Tongue (tissue), 3 donors: ENCODE measurements at places on chromosomes 6 and 20. TPM values are rescaled to one million over a fixed set of nuclear protein-coding genes. Genes with fewer than 3 reads are reported as not detected.
A peak's percentile ranks its signal among the peaks of the same experiment; 100 is the strongest.

DNA sequence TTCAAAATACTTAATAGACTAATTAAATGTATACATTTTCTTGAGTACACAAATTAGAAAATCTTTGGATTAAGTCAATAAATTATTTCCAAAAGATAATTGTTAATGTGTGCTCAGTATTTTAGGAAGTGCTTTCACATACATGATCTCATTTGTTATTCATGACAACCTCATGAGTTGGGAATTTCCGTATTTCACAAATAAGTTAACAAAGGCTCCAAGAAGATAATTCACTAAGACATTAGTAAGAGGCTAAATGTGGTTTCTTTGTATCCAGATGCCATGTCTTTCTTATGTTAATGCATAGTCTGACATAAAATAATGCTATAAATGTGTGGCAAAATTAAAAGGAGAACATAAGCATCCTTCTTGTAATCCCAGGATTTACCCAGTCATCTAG, 79.5 kb upstream of the TCF21 start:
- DNase-seq = no peak

The CAPN11 gene
- total RNA-seq = 0.72 TPM

GRCh38 chr20:45826381-45827019, 612 bp downstream of the TNNC2 start:
- DNase-seq = peak; percentile 95

GRCh38 chr6:55937261-55937947, 62.0 kb upstream of the BMP5 start:
- DNase-seq = no peak

DNA sequence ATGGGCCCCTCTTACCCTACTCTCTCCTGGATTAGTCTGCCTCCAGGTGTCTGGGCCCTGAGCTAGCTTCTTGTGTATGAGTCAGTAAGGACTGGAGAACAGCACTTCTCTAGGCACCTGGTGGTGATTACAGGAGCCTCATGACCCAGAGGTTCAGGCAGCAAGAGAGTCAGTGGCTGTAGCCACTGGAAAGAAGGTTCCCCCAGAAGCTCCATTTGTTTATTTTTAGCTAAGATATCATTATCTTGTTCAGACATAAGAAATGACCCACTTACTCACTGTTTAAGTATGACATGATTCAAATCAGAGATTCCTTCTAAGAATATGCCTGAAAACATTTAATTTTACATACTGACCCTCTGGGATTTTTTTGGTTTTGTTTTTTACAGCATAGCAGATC, 23.6 kb upstream of the SLC4A11 start:
- no peak for DNase-seq

GRCh38 chr6:45148278-45148677, 179.9 kb upstream of the RUNX2 start:
- DNase-seq = no peak

DNA sequence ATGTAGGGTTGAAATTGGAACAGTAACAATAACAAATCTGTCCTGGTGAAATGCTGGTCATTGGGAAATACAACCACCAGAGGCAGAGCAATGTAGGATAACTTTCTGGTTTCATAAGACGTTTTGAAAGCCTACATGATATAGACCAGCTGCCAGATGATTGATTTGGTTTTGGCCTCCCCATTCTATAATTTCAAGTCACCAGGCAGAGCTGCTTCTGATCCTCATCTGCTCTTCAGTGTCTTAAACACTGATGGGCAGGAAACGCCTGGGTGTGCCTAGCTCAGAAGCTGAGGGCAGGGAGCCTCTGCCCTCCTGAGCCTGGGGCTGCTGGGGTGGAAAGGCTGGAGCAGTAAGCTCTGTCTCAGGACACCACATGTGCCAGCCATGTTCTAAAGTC, 24.5 kb downstream of the DHX35 start:
- no peak for DNase-seq

GRCh38 chr20:1955217-1955616, 38.6 kb downstream of the PDYN start:
- DNase-seq = no peak

The NNAT gene
- 24.1 TPM for total RNA-seq

DNA sequence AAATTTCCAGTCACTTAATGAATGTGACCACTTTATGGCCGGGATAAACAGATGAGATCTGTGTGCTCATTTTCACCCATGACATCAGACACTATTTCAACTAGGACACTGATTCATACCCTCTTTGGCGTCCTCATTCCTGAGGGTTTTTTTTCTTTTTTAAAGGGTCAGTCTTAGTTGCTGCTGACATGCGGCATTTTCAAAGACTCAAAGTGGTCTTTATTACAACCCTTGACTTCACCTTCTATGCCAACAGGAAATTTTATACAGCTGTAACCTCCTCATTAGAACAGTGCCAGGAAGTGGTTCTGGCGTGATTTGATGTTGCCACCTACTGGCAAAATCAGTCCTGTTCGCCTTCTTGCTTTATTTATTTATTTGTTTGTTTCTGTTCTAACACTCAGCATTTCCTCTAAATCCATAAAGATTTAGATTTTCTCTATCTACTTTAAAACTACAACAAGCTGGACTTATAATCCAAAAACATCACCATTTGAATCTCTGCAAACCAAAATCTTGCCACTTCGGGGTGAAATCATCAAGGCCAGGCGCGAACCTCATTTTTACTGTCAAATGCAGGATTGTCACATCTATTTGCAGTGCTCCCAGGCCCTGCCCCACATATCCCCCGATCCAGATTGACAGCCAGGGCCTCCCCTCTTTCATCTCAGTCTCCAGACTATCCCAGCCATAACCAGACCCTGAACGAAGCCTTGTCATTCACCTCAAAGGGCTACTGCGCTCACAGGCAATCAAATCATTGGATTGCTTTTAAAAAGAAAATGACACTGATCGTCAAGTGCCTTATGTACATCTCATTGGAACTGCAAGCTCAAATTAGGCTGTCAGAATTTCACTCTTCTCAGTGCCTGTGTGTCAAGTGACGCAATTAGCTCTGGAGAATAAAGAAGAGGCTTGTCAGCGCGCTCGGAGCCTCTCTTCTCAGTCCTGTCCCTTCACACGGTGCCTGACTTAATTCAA, 77.5 kb downstream of the C6orf118 start:
- DNase-seq = peak; percentile 85

- peak; percentile 25 for DNase-seq
Measured at GRCh38 chr6:154301839-154302752, 54.5 kb downstream of the IPCEF1 start.

- DNase-seq = no peak
Measured at GRCh38 chr20:965956-966355, 36.2 kb downstream of the RSPO4 start.

DNA sequence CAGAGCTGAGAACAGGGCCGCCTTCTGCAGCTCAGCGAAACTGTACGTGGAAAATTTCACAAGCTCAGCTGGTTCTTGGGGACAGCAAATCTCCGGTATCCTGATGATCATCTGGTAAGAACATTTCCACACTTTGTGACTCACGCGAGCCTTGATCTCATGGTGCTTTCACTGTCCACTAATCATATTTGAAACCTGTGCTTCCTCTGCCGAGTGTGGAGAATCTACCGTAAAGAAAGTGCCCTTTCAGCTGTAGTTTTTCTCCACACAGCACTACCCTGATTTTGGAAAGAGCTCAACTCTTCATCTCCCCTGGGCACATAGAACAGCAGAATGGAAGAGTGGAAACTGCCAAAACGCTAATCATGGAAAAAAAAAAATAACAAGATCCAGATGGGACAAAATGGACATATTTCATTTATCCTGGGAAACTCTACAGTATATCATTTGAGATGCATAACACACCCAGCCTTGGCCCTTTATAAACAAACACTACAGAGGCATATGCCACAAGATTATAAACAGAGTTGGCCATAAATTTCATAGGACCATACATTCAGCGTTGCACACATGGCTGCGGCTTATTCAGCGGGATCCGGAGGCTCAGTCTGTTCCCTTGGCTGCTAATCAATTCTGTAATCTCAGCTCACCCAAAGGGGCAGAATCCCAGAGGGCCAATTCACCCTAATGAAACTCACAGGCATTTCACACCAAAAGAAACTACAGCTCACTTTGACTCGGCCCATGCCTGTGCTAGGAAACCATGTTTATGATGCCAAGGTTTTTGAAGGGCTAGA, 434.5 kb downstream of the HDGFL1 start:
- peak; percentile 95 for DNase-seq

- DNase-seq = no peak
Measured at GRCh38 chr6:1942834-1943233, 302.6 kb downstream of the GMDS start.

- no peak for DNase-seq
Measured at GRCh38 chr20:62266340-62266739, 28.0 kb downstream of the OSBPL2 start.

The ADGB gene
- total RNA-seq = 0.10 TPM

- DNase-seq = no peak
Measured at GRCh38 chr6:18118330-18118729, 4.1 kb downstream of the NHLRC1 start.
